Cardiac septum (tissue), 1 donor: ENCODE measurements at places on chromosomes 3 and 15.

GRCh38 chr3:179045719-179046402, 25.7 kb downstream of the ZMAT3 start:
- DNase-seq = no peak

DNA sequence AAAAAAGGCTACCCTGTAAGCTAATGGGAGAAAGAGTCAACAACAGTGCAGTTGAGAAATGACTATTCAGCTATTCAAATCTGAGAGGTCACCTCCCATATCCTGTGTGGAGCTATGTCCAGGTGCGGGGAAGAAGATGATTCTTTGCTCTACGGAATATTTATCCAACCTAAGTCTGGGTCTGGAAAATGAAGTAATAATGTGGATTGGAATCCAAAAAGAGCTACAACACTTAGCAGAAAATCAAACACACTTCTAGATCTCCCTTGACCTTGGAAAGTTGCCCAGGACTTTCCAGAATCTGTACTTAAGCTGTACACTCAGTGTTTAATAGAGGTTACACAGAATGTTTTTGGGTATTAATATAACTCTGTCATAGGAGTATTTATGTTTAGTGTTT, 251.9 kb downstream of the NAALADL2 start:
- no peak for DNase-seq

- no peak for DNase-seq
These were observed 135.0 kb downstream of the IMPG2 start for GRCh38 chr3:101185341-101185740.

DNA sequence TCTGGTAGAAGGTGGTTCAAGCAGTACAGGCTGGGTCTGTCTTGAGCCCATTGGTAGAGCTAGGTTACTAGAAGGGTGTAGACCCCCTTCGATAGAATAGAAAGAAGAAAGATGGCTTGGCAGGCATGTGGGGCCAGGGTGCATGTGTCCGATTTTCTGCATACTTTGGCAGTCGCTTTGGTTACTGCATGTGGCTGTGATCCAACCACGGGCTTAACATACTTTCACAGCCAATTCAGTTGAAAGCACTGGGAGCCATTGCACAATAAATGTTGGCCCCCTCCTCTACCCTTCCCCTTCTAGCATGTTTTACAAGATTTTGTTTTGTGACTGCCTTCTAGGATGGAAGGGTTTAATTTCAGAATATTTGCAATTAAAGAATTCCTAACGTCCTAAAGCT, 7.2 kb downstream of the ARID3B start:
- no peak for DNase-seq
